ENCODE measurements at places on chromosomes 2 and 18.

- H3K27ac ChIP-seq = no peak overlapping the region
- no peaks in the 10 kb centered on the region for H3K36me3 ChIP-seq
- DNase-seq = no peak
- H3K4me3 ChIP-seq = no peak overlapping the region
- H3K27me3 ChIP-seq = no peaks in the 10 kb centered on the region
These were observed 73.6 kb downstream of the CD226 start for GRCh38 chr18:69874058-69874457.

- no peak for DNase-seq
- H3K4me3 ChIP-seq = no peak overlapping the region
- no peaks in the 10 kb centered on the region for H3K4me1 ChIP-seq
- no peaks in the 10 kb centered on the region for H3K36me3 ChIP-seq
- H3K27ac ChIP-seq = no peak overlapping the region
These were observed 92.2 kb upstream of the TGFA start for GRCh38 chr2:70645733-70646419.

- H3K36me3 ChIP-seq = no peaks in the 10 kb centered on the region
- peak overlapping the region; percentile 100 for H3K27ac ChIP-seq
- H3K4me3 ChIP-seq = peak overlapping the region; percentile 76
- H3K27me3 ChIP-seq = no peaks in the 10 kb centered on the region
- DNase-seq = no peak
These were observed 276 bp downstream of the NFE2L2 start for GRCh38 chr2:177264209-177264692.

GRCh38 chr2:168192839-168193616 lies 54.4 kb downstream of the STK39 start:
- H3K27ac ChIP-seq = no peak overlapping the region
- no peaks in the 10 kb centered on the region for H3K27me3 ChIP-seq
- DNase-seq = no peak
- no peaks in the 10 kb centered on the region for H3K36me3 ChIP-seq
- no peak overlapping the region for H3K4me3 ChIP-seq

DNA sequence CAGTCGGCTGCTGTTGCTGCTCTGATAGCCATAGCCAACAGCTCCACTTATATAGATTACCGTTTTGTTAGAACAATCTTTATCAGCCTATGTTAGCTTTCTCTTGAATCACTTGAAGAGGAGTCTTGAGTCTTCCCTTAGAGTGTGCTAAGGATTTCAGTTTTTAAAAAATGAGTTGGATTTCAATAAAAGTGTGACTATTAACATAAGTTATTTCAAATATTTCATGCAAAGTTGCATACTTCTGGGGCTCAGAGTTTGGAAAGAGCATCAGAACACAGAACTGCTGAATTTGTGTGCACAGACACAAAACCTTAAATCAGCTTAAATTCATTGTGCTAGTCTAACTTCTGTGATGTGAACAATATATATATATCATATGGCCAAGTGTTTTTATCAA lies 174.7 kb downstream of the MTX2 start:
- no peaks in the 10 kb centered on the region for H3K36me3 ChIP-seq
- DNase-seq = no peak
- no peaks in the 10 kb centered on the region for H3K27me3 ChIP-seq
- H3K27ac ChIP-seq = no peak overlapping the region
- no peaks in the 10 kb centered on the region for H3K4me1 ChIP-seq

GRCh38 chr2:241255542-241256167 lies 59.8 kb downstream of the HDLBP start:
- H3K27ac ChIP-seq = no peak overlapping the region
- no peak for DNase-seq
- peaks cover 74% of the 10 kb centered on the region for H3K36me3 ChIP-seq

DNA sequence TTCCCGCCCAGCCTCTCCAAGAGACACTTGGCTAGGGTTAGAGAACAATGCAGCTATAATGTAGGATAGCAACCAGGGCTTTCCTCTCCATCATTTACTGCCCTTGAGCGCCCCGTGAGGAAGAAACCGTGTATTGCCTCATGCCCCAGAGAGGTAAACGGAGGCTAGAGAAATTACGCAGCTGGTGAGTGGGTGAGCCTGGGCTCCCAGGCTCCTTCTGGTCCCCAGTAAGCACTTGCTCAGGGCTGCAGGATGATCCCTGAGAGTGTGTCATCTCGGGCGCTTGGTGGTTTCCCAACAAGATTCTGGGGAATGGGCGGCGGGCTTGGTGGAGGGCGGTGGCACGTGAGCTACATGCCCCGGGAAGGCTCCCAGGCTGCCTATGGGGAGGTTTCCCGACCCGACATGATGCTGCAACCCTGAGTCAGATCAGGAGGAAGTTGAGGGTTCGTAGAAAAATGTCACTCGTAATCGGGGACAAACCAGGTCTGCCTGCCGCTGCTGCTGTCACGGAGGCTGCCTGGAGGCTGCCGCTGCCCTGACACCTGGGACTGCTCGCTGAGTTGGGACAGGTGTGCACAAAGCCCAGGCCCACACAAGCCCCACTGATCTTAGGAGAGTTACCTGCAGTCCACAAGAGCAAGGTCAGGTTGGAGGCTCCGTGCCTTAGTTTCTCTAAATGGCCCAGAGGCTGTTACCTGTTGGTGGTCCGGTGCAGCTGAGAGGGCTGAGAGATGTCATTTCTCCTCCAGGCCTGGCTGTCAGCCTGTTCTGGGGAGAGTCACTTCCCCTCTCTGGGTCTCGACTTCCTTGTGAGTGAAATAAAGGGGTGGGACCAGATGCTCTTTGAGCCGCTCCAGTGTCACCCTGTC lies at the start of gene GPR55:
Gene GPR55, minus strand, starts transcription at position 773 of the 872 bp plus-strand sequence. CDS start 14,280 bp downstream, outside the sequence.
- H3K4me3 ChIP-seq = no peak within 1 kb of the TSS
- no peaks in the 10 kb centered on the region for H3K27me3 ChIP-seq
- no peaks in the 10 kb centered on the region for H3K36me3 ChIP-seq
- no peaks in the 10 kb centered on the region for H3K4me1 ChIP-seq

DNA sequence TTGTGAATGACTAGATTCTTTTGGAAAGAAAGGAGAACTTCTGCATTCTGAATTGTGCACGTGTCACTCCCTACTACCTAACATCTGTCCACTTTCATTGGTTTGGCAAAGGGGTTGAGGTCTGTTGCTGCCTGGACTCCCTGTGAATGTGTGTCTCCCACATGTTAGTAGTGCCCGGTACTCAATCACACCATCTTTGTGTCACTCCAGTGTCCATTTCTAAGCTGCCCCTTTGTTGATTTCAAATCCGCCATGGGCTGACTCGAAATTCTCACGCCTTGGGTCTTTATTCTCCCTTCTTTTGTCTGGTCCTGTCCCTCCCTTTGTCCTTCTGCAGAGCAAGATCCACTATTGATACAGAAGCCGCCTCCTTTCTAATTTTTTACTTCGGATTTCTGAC lies 7.5 kb downstream of the DPYSL5 start:
- H3K27me3 ChIP-seq = peaks cover 4% of the 10 kb centered on the region
- no peak for DNase-seq
- no peaks in the 10 kb centered on the region for H3K36me3 ChIP-seq
- no peak overlapping the region for H3K27ac ChIP-seq
- no peak overlapping the region for H3K4me3 ChIP-seq

DNA sequence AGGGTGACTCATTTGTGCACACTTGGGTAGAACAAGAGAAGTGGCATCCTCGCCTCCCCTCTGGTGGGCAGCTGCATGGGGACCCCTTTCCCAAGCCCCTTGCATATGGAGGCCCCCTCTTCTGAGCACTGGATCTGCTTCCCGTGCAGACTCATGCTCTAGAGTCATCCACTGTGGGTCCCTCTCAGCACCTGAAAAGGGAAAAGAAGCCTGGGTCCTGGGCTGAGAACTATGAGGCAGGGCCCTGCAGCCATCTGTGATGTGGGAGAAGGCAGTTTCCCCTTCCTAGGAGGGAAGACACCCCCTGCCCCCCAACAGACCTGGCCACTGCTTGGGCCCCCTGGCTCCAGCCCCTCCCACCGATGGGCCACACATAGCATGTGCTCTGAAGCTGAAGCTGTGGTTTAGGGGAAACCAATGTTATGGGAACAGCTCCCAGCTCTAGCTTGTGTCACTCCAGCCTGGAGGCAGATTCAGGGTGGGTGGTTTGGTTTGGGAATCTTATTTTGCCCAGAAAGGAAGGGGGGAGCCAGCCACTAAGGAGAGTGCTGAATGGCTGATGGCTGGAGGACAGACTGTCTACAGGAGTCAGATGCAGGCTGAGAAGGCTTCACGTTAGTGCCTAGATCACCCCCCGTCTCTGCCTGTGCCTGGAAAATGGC lies 172.8 kb downstream of the GLI2 start:
- H3K4me1 ChIP-seq = peaks cover 7% of the 10 kb centered on the region
- no peaks in the 10 kb centered on the region for H3K27me3 ChIP-seq
- H3K27ac ChIP-seq = no peak overlapping the region
- H3K36me3 ChIP-seq = no peaks in the 10 kb centered on the region

GRCh38 chr18:6714010-6714409 lies 15.5 kb upstream of the ARHGAP28 start:
- DNase-seq = no peak
- no peaks in the 10 kb centered on the region for H3K27me3 ChIP-seq
- H3K36me3 ChIP-seq = no peaks in the 10 kb centered on the region
- H3K4me3 ChIP-seq = no peak overlapping the region
- H3K4me1 ChIP-seq = no peaks in the 10 kb centered on the region
- no peak overlapping the region for H3K27ac ChIP-seq

GRCh38 chr2:121212661-121213325 lies 72.2 kb downstream of the TFCP2L1 start:
- no peak overlapping the region for H3K27ac ChIP-seq
- H3K4me1 ChIP-seq = no peaks in the 10 kb centered on the region
- H3K36me3 ChIP-seq = no peaks in the 10 kb centered on the region
- H3K4me3 ChIP-seq = no peak overlapping the region
- DNase-seq = no peak

GRCh38 chr18:58091099-58091611 lies 47.1 kb downstream of the NEDD4L start:
- no peak for DNase-seq
- no peaks in the 10 kb centered on the region for H3K27me3 ChIP-seq
- no peak overlapping the region for H3K4me3 ChIP-seq
- no peaks in the 10 kb centered on the region for H3K4me1 ChIP-seq
- no peaks in the 10 kb centered on the region for H3K36me3 ChIP-seq

GRCh38 chr2:106609780-106610179 lies 122.6 kb downstream of the CD8B2 start:
- H3K4me3 ChIP-seq = no peak overlapping the region
- no peak for DNase-seq
- H3K36me3 ChIP-seq = no peaks in the 10 kb centered on the region
- H3K27me3 ChIP-seq = no peaks in the 10 kb centered on the region
- H3K27ac ChIP-seq = no peak overlapping the region

- H3K27ac ChIP-seq = no peak overlapping the region
- DNase-seq = no peak
- H3K4me3 ChIP-seq = no peak overlapping the region
- no peaks in the 10 kb centered on the region for H3K36me3 ChIP-seq
- H3K27me3 ChIP-seq = no peaks in the 10 kb centered on the region
These were observed 40.8 kb upstream of the CYP1B1 start for GRCh38 chr2:38116762-38117161.

- peaks cover 23% of the 10 kb centered on the region for H3K4me1 ChIP-seq
- H3K36me3 ChIP-seq = no peaks in the 10 kb centered on the region
- peak overlapping the region; percentile 7 for H3K27ac ChIP-seq
These were observed 51.9 kb downstream of the SLC14A2 start for GRCh38 chr18:45667056-45667736.

- no peak overlapping the region for H3K27ac ChIP-seq
- no peaks in the 10 kb centered on the region for H3K27me3 ChIP-seq
- H3K36me3 ChIP-seq = no peaks in the 10 kb centered on the region
- no peak for DNase-seq
- H3K4me3 ChIP-seq = no peak overlapping the region
These were observed 24.7 kb downstream of the PKDCC start for GRCh38 chr2:42072349-42073118.

- no peaks in the 10 kb centered on the region for H3K36me3 ChIP-seq
- H3K4me1 ChIP-seq = no peaks in the 10 kb centered on the region
- no peak overlapping the region for H3K4me3 ChIP-seq
- H3K27me3 ChIP-seq = no peaks in the 10 kb centered on the region
- no peak overlapping the region for H3K27ac ChIP-seq
These were observed 86.8 kb downstream of the ERBB4 start for GRCh38 chr2:212451786-212452231.

DNA sequence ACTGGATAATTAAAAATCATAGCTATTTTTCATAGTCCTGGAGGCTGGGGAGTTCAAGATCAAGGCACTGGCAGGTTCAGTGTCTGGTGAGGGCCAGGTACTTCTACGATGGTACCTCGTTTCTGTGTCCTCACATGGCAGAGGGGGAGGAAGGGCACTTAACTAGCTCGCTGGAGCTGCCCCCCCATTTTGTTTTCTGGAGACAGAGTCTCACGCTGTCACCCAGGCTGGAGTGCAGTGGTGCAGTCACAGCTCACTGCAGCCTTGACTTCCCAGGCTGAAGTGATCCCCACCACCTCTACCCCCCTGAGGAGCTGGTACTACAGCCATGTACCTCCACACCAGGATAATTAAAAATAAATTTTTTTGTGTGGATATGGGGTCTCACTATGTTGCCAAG lies 40.3 kb downstream of the ASB1 start:
- H3K27me3 ChIP-seq = no peaks in the 10 kb centered on the region
- H3K4me3 ChIP-seq = no peak overlapping the region
- H3K27ac ChIP-seq = no peak overlapping the region
- no peaks in the 10 kb centered on the region for H3K4me1 ChIP-seq
- no peak for DNase-seq

DNA sequence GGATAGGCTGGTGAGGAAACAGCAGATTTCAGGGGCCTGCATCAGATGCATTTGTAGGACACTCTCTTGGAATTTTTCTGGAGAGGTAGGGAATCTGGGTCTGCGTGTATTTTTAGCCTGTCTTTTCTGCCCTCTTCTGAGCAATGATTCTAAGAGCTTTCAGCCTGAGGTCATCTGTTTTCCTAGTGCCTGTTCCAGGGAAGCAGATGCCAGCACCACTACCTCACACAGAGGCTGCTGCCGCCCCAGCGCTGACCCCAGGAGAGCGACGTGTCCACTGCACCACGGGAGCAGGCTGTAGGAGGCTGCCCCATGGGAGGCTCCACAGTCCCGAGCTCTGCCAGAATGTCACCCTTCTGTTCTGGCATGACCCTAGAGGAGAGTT lies 316.5 kb downstream of the CYP26B1 start:
- no peaks in the 10 kb centered on the region for H3K36me3 ChIP-seq
- DNase-seq = peak; percentile 92
- H3K4me1 ChIP-seq = peaks cover 4% of the 10 kb centered on the region
- no peak overlapping the region for H3K4me3 ChIP-seq

DNA sequence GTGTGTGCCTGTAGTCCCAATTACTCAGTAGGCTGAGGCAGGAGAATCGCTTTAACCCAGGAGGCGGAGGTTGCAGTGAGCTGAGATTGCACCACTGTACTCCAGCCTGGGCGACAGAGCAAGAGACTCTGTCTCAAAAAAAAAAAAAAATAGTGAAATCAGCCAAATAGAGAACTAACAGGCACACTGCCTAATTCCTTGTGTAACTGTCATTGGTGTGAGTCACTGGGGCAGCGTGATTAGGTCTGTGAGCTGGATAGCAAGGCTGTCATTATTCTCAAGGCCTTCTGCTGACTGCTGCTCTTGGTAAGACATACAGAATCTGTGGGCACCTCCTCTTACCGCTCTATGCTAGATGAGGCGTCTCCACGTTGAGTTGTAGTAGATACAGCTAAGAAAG lies 270.3 kb downstream of the NEDD4L start:
- no peak overlapping the region for H3K27ac ChIP-seq
- no peaks in the 10 kb centered on the region for H3K27me3 ChIP-seq
- no peaks in the 10 kb centered on the region for H3K36me3 ChIP-seq

GRCh38 chr18:35086704-35087103 lies 45.5 kb downstream of the MAPRE2 start:
- H3K27me3 ChIP-seq = no peaks in the 10 kb centered on the region
- peaks cover 38% of the 10 kb centered on the region for H3K4me1 ChIP-seq
- no peak overlapping the region for H3K4me3 ChIP-seq
- no peak for DNase-seq
